ENCODE measurements at places on chromosomes 6 and 20.

DNA sequence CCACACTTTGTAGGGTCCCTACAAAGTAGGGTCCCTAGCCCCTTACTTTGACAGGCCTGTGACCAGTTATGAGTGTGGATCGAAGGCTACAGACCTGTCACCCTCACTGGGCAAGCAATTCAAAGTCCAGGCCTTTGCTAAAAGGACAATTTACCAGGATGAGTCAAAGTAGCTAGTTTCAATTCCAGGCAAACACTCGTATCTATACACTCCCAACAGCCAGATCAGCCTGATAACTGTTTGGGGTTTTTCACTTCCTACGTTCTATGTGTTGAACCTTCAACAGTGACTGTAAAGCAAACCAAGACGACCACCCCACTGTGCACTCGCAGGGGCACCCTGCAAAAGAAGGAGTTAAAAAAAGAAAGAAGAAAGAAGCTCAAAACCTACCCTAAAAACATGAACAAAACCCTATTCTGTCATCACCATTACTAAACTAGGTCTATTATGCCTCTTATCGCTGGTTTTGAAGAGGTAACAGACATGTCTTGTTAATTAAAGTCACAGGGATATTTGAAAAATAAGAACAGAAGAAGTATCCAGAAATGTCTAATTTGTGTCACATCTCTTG is 3.2 kb downstream of the GFOD1 start:
- DNase-seq: peak; percentile 56

DNA sequence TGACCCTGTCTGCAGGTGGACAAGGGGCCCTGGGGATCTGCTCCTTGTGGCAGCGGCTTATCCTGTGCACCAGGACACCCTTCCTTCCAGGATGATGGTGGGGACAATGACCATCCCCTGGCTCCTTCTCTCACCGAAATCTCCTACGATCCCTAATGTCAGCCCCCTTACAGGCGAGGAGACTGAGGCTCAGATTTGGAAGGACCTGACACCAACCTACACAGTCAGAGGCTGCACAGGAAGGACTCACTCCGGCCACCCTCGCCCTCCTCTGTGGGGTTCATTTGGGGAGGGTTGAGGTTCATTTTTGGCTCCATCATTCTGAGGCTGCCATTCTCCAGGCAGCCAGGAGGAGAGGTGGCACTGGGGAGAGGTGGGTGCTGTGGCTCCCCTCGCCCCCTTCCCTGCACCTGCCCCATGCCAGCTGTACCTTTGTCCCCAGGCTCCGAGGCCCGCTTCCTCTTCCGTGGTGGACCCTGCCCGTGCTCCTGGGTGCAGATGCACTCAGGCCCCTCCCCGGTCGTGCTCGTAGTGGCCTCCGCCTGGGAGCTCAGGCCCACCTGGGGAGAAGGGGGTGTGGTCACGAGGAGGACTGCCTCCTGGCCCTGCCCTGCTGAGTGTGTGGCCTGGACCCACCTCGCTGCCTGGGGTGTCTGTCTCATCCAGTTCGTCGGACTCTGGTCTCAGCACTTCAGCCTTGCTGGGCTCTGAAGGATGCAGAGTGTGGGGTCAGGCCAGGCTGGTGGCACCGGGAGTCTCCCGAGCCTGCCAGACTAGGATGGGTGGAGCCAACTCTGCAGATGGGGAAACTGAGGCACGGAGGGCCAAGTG is 5.3 kb upstream of the CABLES2 start:
- DNase-seq: no peak

DNA sequence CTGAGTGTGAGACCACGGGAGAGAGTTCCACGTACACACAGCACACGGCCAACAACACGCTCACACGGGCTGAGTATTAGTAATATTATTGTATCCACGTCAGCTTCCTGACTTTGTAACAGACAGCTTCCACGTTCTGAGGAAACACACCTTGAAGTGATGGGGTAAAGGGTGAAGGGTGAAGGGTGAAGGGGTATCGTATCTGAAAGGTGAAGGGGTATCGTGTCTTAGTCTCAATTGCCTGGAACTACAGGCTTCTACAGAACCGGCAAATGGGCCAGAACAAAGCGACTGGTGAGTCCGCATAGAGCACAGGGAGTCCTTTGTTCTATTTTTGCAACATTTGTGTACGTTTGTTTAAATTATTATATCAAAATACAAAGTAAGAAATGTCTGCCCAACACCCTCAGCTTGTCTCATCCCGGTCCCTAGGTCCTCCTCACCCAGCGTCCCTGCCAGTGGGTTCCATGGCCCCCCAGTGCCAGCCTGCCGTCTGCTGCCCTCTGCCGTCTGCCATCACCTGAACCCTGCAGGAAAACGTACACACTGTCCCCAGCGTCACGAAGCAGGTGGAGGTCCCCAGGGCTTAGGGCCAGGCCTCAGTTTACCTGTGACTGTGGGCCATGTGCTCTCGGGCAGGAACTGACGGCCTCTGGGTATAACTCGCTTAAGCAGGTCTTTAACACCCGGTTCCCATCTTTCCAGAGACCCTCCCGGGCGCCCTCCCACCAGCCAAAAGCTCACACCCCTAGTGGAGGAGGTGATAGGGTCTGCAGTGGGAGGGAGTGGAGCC is 4.4 kb upstream of the HELZ2 start:
- DNase-seq: no peak

- DNase-seq: no peak
Measured at GRCh38 chr6:34359418-34360158, 32.9 kb downstream of the NUDT3 start.

DNA sequence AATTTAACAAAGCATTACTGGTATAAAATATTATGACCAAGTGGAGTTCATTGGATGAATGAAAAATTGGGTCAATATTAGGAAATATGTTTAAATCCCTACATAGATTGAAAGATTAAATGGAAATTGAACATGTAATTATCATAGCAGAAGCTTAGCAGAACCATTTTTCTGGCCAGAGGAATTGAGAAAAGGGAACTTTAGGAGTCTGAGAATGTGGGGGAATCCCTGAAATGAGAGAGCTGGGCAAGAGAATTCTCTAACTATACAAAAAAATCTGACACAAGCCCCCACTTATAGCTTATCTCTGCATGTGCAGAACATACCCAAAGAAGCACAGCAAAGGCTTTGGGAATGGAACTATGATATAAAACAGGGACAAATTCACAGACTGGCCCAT is 67.4 kb upstream of the ARHGAP18 start:
- no peak for DNase-seq

- DNase-seq: no peak
Measured at GRCh38 chr20:46705378-46705729, 4.1 kb upstream of the SLC2A10 start.

GRCh38 chr20:13009682-13010406 is 1.1 kb downstream of the SPTLC3 start:
- DNase-seq: peak; percentile 7

- no peak for DNase-seq
Measured at GRCh38 chr20:19692100-19692499, 66.0 kb upstream of the RIN2 start.

DNA sequence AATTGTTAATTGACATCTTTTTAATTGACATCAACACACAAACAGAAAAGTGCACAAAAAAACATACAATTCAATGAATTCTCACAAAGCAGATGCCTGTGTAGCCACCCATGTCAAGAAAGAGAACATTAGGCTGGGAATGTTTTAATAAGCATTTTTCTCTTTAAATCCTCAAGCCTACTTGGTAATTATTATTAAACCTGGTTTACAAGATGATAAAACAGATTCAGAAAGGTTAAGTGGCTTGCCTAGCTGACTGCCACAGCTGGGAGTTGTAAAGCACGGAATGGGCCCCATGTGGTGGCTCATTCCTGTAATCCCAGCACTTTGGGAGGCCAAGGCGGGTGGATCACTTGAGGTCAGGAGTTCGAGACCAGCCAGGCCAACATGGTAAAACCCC is 90.0 kb upstream of the AKAP12 start:
- no peak for DNase-seq

DNA sequence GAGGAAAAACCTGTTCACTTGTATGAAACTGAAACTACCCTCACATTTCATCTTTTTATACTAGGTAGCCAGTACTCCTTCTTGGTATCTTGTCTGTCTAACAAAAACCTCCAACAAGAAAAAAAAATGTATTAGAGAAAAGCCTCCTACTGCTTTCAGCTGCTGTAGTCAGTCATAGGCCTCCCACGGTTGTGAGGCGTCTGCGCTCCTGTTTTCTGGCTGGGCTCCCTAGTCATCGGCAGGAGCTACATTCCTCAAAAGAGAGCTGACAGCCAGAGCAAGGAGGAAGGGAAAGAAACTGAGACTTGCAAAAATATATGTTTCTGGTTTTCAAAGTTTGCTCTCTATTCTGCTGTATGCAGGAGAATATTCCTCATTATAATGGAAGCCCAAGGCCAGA is 517.0 kb downstream of the LMBRD1 start:
- DNase-seq: no peak

DNA sequence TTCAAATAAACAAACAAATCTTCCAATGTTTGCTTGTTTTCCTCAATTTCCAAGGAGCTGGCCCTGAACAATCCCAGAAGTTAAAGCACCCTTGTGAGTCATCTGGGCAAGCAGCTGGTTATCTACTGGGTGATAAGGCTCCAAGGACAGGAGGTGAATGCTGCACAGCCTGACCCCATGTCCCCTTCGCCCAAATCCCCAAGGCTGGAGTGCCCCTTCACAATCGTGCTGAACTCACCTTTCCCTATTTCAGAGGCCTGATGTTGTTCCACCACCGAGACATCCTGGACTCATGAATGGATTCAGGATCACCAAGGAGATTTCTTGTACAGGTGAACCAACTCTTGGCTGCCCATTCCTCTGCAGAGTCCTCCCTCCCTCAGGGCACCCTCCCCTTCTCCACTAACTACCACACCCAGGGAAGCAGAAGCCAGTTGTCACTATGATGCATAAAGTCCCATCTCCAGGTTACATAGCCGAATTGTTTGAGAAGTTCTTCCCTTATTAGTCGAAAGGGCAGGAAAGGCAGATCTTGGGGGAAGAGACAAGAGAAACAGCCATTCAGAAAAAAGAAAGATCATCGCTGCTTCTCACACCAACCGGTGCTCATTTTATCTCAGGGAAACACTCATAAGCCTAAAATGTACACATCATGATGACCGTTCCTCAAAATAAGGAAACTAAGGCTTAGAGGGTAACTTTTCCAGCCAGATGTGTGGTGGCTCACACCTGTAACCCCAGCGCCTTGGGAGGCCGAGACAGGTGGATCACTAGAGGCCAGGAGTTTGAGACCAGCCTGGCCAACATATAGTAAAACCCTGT is 138.8 kb upstream of the RREB1 start:
- DNase-seq: no peak

- DNase-seq: no peak
Measured at GRCh38 chr6:130666786-130667185, 160.4 kb upstream of the SMLR1 start.

- no peak for DNase-seq
Measured at GRCh38 chr6:19719691-19720128, 117.5 kb upstream of the ID4 start.

DNA sequence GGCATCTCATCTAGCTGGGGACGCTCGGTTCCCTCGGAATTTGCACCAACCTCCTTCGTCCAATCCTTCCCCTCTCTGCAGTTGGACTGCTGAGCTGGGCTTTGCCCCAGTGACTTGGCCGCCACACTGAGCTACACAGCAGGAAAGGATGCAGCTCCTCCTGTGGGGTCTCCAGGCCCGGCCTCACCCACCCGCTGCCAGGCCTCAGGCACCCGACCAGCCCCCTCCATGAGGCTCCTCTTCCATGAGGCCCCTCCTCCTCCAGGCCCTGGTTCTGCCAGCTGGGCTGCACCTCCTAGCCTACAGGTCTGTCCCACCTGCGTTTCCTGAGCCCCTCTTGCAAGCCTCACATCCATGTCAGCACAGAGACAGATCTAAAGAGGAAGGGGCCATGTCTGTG is 369.9 kb downstream of the TAF4 start:
- DNase-seq: no peak

GRCh38 chr6:45610374-45610773 is 232.6 kb upstream of the SUPT3H start:
- DNase-seq: no peak

- no peak for DNase-seq
Measured at GRCh38 chr20:33163856-33164762, 3.9 kb upstream of the BPIFA2 start.

Measured in T-helper 2 cell treated with Interferon-gamma antibody and Interleukin-4, amounts not matched to agents 5 μg/mL and 100 μg/mL, for 36 hours (primary cell).